ENCODE measurements at places on chromosomes 2 and 18. TPM values are rescaled to one million over a fixed set of nuclear protein-coding genes. Genes with fewer than 3 reads are reported as not detected.

ANKRD30B gene
- total RNA-seq: not detected

EIPR1 gene
- total RNA-seq: 52.6 TPM

GRCh38 chr2:197324801-197325200, 14.2 kb upstream of the ANKRD44 start:
- no peak for DNase-seq

DNA sequence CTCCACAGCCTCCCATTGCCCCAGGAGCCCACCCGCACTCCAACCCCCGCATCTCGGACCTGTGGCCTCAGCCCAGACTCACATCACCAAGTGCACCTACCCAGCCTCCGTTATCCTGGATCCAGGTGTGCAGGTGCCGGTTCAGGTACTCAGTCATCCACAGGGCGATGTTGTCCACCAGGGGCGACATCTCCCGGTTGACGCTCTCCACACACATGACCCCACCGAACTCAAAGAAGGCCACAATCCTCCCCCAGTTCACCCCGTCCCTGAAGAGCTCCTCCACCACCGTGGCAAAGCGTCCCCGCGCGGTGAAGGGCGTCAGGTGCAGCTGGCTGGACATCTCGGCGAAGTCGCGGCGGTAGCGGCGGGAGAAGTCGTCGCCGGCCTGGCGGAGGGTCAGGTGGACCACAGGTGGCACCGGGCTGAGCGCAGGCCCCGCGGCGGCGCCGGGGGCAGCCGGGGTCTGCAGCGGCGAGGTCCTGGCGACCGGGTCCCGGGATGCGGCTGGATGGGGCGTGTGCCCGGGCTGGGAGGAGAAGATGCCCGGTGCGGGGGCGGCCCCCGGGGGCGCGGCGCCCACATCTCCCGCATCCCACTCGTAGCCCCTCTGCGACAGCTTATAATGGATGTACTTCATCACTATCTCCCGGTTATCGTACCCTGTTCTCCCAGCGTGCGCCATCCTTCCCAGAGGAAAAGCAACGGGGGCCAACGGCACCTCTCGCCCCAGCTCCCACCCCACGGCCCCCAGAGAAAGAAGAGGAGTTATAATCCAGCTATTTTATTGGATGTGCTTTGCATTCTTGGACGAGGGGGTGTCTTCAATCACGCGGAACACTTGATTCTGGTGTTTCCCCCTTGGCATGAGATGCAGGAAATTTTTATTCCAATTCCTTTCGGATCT, 1.3 kb downstream of the BCL2 start:
- peak; percentile 86 for DNase-seq

ATG4B gene
- total RNA-seq: 71.5 TPM

GRCh38 chr2:195051401-195051800, 605.6 kb upstream of the SLC39A10 start:
- no peak for DNase-seq

GRCh38 chr2:177872286-177872685, 200.3 kb downstream of the PDE11A start:
- no peak for DNase-seq

MOCOS gene
- total RNA-seq: 2.4 TPM

IHH gene
- 1.1 TPM for total RNA-seq

DNA sequence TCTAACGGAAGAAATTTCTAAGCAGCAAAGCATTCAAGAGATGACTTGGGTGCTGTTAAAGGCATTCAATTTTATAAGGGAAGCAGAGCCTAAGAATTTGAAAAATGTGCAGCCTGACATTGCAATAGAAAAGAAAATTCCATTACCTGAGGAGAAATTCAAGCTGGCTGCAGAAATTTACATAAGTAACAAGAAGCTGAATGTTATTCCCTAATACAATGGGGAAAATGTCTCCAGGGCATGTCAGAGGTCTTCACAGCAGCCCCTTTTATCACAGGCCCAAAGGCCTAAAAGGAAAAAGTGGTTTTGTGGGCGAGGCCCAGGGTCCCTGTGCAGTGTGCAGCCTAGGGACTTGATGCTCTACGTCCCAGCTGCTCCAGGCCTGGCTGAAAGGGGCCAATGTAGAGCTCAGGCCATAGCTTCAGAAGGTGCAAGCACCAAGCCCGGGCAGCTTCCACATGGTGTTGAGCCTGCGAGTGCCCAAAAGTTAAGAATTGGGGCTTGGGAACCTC, 306.7 kb downstream of the RDH14 start:
- no peak for DNase-seq

- DNase-seq: no peak
These were observed 176.5 kb downstream of the FAM210A start for GRCh38 chr18:13549880-13550232.

Measured in H7 (cell line).